ENCODE measurements at places on chromosomes 1 and 21. TPM values are rescaled to one million over a fixed set of nuclear protein-coding genes. Genes with fewer than 3 reads are reported as not detected.

DNA sequence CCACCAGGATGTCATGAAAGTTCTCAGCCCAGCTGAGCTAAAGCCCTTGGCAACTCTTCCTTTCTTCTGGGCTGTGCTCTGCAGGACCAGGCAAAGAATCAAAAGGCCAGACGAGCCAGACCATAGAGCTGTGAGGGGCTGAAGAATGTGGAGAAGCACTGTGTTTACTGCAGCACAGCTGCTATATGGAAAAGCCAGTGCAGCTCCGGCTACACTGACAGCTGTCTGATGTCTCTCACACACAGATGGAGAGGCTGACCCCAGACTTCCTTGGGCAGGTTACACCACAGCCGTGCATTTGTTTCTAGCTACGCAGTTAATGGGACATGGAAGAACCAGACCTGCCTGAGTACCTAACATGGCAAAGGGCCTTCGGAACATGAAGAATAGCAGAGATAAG lies 40.3 kb downstream of the CD247 start:
- DNase-seq, result no peak

- DNase-seq, result no peak
Observed at GRCh38 chr1:208421486-208421885, 177.3 kb upstream of the PLXNA2 start.

DNA sequence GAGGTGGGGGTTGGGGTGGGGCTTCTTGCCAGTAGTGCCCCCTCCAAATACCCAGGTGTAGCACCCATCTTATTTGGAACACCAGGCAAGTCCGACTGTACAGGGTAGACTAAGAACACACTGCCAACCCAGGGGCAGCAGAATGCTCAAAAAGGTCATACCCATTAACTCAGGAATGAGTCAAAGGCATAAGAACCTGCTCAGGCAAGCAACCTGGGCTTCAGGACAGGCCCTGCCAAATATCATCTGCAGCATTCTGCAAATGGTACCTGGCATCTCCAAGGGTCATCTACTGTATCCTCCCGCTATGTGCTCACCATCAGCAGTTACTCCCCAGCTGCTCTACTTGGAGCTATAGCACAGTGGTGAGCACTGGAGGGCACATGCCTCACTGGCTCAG lies 19.4 kb downstream of the PEA15 start:
- no peak for DNase-seq

- no peak for DNase-seq
Observed at GRCh38 chr21:44530903-44531605, 8.9 kb downstream of the KRTAP10-1 start.

DNA sequence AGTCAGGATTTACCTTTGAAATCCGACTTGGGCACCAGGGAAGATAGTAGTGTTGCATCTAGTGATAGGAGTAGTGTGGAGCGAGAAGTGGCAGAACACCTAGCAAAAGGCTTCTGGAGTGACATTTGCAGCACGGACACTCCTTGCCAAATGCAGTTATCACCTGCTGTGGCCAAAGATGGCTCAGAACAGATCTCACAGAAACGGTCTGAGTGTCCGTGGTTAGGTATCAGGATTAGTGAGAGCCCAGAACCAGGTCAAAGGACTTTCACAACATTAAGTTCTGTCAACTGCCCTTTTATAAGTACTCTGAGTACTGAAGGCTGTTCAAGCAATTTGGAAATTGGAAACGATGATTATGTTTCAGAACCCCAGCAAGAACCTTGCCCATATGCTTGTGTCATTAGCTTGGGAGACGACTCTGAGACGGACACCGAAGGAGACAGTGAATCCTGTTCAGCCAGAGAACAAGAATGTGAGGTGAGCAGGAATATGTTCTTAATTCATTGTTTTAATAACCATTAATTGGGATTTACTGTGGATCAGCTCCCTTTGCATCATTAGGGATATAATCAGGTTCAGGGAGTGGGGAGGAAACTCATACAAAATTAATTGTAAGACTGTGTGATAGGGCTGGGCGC lies 28.3 kb downstream of the BACH1 start:
- no peak for DNase-seq

GRCh38 chr1:91685994-91686393 lies 185.3 kb downstream of the CDC7 start:
- no peak for DNase-seq

DNA sequence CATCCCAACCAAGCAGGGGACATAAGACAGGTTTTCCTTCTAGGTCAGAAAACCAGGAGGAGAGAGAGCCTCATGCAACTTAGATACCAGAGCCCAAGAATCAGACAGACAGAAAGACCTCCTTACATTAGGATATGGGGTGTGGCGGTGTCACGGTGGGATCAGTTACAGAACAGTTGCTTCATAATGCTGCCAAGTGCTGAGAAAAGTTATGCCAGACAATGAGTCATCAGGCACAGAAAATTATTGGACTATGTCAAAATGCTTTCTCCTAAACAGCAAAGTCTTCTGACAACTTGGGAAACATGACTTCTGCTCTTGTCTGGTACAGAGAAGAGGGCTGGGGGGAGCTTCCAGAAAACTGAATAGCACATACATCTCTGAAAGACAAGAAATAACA lies 1120.2 kb upstream of the TMPRSS15 start:
- DNase-seq, result no peak

- DNase-seq, result no peak
Observed at GRCh38 chr21:22063140-22063539, 1064.9 kb downstream of the NCAM2 start.

The LELP1 gene
- not detected for total RNA-seq

The OMA1 gene
- total RNA-seq, result 6.9 TPM

GRCh38 chr1:39812913-39813312 lies 24.2 kb upstream of the BMP8B start:
- no peak for DNase-seq

The SHE gene
- total RNA-seq, result not detected

- DNase-seq, result no peak
Observed at GRCh38 chr1:21624571-21625389, 44.4 kb downstream of the RAP1GAP start.

DNA sequence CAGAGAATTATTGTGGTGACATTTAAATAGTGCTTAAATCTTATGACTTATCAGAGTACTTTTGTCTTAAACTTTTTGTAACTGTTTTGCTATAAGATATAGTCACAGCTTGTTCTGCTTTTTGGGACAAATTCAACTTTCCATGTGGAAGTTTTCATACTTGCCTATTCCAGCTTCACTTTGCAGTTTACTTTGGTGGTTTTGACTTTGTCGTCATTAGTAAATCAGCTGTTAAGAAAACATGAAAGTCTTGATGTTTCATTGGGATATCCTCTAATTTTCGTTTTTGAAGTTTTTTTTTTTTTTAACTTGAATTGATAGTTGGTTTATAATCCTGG lies 31.3 kb downstream of the SDCCAG8 start:
- DNase-seq, result no peak

The CD5L gene
- not detected for total RNA-seq

The TCP10L gene
- 0.19 TPM for total RNA-seq

All from Caco-2 (cell line).